ENCODE measurements at places on chromosomes 4 and X. TPM values are rescaled to one million over a fixed set of nuclear protein-coding genes. Genes with fewer than 3 reads are reported as not detected.

Gene JADE3
- polyA plus RNA-seq = 9.0 TPM

Gene DNAAF6
- polyA plus RNA-seq = not detected

Gene SOD3
- polyA plus RNA-seq = 9.6 TPM

Gene SERPINA7
- polyA plus RNA-seq = not detected

Gene IBSP
- not detected for polyA plus RNA-seq

Gene TLR1
- polyA plus RNA-seq = 10.8 TPM

Gene LEF1
- 27.9 TPM for polyA plus RNA-seq

Gene SUPT20HL1
- not detected for polyA plus RNA-seq

Data from spleen (tissue), 13 donors.